ENCODE measurements at places on chromosomes 4 and X.

DNA sequence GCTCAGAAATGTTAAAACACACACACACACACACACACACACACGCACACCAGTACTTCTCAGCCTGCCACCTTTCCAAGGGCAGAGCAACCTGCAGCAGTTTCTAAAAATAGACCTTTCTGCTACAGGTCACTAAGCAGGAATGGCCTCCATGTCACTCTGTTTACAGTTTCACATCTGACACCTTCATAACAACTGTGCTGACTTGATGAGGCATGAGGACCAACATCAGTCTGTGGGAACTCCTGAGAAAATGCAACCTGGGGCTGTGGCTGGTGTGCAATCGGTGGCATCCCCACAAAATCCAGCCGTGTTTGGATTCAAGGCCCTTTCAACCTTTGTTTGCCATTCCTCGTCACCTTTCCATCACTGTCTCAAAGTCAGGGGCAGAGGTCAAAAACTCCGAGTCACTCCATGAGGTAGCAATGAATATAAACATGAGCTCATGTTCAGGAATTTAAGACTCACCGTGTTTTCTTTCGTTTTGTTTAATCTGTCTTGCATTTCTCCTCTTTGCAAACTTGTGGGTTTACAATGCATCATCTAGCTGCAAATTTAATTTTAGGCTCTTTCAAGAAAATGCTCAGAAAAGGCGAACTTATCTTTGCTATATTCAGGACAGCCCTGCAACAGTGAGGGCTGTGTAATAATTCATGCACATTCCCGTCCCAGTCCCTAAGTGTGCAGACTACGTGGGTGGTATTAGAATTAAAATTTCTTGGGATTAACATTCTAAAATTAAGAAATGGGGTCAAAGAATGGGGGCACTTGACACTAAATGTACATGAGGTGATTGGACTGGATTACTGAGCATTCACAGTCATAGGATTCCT lies 135.3 kb downstream of the SHROOM3 start:
- no peak for DNase-seq

- DNase-seq: no peak
Measured at GRCh38 chr4:5881340-5881739, 11.5 kb downstream of the CRMP1 start.

- no peak for DNase-seq
Measured at GRCh38 chr4:182916483-182917181, 554 bp downstream of the DCTD start.

- no peak for DNase-seq
Measured at GRCh38 chrX:3442691-3443090, 96.2 kb upstream of the MXRA5 start.

GRCh38 chr4:124854968-124855367 lies 142.4 kb upstream of the ANKRD50 start:
- DNase-seq: no peak

- no peak for DNase-seq
Measured at GRCh38 chr4:47819178-47819577, 18.7 kb downstream of the CORIN start.

GRCh38 chrX:129958083-129958465 lies 24.4 kb upstream of the BCORL1 start:
- no peak for DNase-seq

DNA sequence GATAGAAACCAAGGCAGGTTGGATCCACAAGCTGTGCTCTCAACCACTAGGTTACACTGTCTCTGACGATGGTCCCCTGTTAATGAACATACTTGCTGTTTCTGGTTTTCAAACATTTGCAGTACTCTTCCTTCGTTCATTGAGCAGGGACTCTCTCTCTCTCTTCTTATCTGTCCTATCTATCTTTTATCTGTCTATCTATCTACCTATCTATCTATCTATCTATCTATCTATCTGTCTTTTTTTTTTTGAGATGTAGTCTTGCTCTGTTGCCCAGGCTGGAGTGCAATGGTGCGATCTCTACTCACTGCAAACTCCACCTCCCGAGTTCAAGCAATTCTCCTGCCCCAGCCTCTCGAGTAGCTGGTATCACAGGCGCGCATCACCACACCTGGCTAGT lies 9.4 kb upstream of the CT47C1 start:
- DNase-seq: no peak

DNA sequence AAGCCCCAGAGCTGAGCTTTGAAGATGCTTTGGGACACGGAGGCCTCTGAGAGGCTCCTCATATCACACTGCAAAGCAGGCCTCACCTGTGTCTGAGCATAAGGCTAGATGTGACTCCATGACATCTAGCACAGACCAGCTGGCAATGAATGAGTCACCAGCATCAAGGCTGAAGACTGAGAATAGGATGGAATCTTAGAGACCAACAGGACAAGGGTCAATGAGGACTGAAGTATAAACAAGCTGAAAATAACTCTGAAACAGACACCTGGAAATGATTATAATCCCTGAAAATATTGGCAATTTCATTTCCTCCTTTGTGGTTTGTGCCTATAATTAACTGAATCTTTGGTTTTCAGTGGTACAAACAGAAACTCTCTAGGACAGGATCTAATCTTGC lies 87.1 kb upstream of the PRPS1 start:
- no peak for DNase-seq

GRCh38 chr4:165207016-165207430 lies 338 bp upstream of the KLHL2 start:
- DNase-seq: no peak

DNA sequence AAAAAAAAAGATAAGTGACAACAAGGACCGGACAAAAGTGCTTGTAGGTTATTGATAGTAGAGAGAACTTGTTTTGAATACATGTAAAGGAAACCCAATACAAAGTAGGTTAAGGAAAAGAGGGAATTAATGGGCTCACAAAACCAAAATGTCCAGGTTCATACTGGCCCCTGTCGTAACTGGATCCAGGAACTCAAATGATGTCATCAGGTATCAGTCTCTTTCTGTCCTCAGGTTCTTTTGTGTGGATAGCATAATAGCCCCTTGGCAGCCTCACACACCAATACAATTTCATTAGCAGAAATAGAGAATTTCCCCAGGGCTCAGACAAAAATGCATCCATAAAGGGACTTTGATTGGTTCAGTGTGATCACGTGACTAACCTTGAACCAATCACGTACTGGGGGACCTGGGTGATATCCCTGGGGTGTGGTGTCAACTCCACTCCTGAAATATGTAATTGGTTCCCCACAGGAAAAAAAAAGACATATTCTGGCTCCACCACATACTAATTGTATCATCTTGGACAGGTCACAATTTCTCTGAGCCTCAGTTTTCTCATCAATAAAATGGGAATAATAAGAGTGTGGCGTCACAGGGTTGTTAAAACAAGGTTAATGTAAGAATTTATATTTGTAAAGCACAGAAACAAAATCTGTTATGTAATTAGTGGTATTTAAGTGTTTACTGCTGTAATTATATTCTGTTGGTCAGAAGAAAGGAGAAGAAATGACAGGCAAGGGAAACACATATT lies 174.8 kb downstream of the PDGFRA start:
- DNase-seq: no peak

GRCh38 chrX:35507701-35508100 lies 290.4 kb upstream of the MAGEB16 start:
- DNase-seq: no peak

DNA sequence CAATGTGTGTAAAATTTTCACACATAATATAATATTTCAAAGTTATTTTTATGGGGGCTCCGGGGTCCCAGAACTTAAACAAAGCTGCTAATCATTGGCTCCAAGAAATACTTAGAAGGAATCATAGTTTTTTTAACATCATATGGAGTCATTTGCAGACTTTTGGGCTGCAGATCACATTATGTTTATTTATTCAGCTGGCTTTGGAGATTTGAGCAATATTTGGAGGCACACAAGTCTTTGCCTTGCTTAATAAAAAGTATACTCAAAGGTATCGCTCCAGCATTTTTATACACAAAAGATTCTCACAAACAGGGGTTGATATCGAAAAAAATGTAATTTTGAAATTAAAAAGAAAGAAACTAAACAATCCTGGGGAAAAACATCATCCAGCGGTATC lies 382.5 kb upstream of the TENM3 start:
- no peak for DNase-seq

- no peak for DNase-seq
Measured at GRCh38 chrX:19852014-19853005, 35.1 kb downstream of the SH3KBP1 start.

DNA sequence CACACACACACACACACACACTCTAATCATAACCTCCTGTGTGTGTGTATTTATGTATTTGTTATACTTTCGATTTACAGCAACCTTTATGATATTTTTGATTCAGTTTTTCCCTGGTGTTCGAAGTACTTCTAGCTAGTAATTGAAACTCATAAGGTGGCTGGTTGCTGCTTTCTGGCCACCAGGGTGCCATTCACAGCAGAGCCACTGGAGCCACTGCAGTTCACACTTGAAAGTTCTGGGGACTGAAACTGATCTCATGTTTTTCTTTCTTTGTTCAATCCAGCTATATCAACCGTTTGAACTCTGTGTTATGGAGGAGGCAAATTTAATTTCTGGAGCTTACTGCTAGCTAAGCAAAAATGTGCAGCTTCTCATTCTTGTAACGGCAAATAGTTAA lies 419.4 kb downstream of the ADGRL3 start:
- DNase-seq: no peak

GRCh38 chr4:41963105-41963504 lies 18.5 kb upstream of the DCAF4L1 start:
- no peak for DNase-seq

GRCh38 chr4:38424151-38424871 lies 239.7 kb upstream of the KLF3 start:
- no peak for DNase-seq

- no peak for DNase-seq
Measured at GRCh38 chrX:42952621-42953020, 174.7 kb upstream of the PPP1R2C start.

DNA sequence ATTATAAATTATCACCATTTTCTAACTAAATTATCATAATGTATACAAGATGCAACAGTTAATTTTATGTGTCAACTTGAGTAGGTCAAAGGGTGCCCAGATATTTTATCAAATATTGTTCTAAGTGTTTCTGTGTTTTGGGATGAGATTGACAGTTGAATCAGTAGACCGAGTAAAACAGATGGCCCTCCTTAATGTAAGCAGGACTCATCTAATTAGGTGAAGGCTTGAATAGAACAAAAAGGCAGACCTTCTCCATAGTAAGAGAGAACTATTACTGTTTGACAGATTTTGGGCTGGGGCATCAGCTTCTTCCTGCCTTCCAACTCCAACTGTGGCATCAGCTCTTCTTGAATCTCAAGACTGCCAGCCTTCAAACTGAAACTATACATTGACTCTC lies 185.8 kb downstream of the TRAM1L1 start:
- no peak for DNase-seq

GRCh38 chr4:159042097-159042605 lies 60.7 kb upstream of the RAPGEF2 start:
- no peak for DNase-seq

DNA sequence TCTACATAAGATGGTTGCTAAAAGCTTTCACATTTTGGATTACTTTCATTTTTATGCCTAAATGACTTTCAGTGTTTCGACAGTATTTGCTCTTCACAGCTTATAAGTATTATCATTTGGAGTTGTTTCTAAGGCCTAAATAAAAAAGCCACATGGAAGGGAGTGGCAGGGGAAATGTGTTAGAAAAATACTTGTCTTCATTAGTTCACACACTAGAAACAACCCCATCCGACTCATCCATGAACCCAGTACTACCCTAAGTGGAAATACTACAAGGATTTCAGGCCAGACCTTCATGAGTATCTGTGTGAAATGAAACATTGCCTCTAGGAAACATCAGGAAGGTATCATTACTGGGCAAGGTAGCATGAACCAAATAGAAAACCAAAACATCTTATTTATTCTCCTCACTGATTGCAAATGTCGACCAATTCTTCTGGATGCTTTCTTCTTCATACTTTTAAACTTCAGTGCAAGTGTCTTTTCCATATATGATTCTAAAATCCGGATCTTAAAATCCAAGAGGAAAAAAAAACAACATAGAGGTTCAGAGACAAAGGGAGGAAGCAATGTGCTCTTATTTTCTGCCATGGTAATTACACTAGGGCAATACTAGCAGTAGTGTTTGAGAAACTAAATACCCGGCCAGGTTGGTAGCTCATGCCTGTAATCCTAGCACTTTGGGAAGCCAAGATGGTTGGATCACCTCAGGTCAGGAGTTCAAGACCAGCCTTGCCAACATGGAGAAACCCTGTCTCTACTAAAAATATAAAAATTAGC lies 349.4 kb downstream of the ARHGAP24 start:
- no peak for DNase-seq

GRCh38 chr4:6239486-6239885 lies 30.2 kb upstream of the WFS1 start:
- no peak for DNase-seq

DNA sequence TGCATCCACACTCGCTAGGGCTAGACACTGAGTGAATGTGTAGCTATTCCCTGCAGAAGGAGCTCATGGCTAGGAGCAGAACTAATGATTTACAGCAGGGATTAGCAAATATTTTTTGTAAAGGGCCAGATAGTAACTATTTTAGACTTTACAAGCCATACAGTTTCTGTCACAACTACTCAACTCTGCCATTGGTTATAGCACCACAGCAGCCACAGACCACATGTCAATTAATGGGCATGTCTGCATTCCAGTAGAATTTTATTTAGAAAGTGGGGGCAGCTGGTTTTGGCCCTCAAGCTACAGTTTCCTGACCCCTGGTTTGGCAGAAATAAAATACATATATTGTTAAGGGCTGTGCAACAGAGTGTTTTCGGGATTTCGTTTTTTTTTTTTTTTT lies 192.6 kb downstream of the FRMPD4 start:
- no peak for DNase-seq

GRCh38 chr4:124017185-124017785 lies 620.7 kb downstream of the SPRY1 start:
- no peak for DNase-seq

- no peak for DNase-seq
Measured at GRCh38 chrX:1147611-1148515, 64.6 kb downstream of the CRLF2 start.

GRCh38 chr4:170529748-170530722 lies 440.3 kb upstream of the AADAT start:
- no peak for DNase-seq

GRCh38 chr4:70778888-70779422 lies 57.2 kb downstream of the RUFY3 start:
- DNase-seq: no peak

DNA sequence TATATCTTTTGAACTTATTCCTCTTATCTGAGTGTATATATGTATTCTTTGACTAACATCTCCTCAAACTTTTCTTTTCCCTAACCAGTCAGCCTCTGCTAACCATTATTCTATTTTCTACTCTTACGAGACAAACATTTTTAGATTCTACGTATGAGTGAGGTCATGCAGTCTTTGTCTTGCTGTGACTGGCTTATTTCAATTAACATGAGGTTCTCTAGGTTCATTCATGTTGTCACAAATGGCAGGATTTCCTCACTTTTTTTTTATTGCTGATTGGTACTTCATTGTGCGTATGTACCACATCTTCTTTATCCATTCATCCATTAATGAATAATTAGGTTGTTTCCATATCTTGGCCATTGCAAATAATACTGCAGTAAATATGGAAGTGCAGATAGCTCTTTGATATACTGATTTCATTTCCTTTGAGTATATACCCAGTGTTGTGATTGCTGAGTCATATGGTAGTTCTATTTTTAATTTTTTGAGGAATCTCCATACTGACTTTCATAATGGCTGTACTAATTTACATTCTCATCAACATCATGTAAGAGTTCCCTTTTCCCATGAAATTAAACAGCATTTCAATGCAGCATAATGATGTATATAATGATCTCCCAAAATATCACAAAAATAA lies 80.1 kb downstream of the HS3ST1 start:
- DNase-seq: no peak

- no peak for DNase-seq
Measured at GRCh38 chr4:2297606-2298531, 36.0 kb upstream of the MXD4 start.
